ENCODE measurements at places on chromosomes 3 and 15. TPM values are rescaled to one million over a fixed set of nuclear protein-coding genes. Genes with fewer than 3 reads are reported as not detected.

GRCh38 chr3:42569593-42570142, 12.1 kb downstream of the SEC22C start:
- no peak for DNase-seq

GRCh38 chr3:138684396-138684795, 75.8 kb downstream of the FAIM start:
- no peak for DNase-seq

DNA sequence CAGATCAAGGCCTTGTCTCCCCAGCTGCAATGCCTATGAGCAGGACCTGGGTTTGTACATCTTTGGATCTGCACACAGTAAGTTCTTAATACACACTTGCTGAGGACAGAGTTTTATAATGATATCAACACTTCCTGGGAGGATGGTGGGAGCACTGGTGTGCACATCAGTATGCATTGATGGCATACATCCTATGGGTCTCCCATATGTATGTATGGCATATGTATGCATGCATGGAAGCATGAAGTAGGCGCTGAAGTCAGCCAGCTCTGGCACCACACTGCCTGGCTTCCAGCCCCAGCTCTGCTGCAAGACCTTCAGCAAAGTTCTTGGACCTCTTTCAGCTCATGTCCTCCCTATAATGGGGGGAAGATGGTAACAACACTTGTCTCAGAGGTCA, 68.2 kb downstream of the MYLK start:
- no peak for DNase-seq

DNA sequence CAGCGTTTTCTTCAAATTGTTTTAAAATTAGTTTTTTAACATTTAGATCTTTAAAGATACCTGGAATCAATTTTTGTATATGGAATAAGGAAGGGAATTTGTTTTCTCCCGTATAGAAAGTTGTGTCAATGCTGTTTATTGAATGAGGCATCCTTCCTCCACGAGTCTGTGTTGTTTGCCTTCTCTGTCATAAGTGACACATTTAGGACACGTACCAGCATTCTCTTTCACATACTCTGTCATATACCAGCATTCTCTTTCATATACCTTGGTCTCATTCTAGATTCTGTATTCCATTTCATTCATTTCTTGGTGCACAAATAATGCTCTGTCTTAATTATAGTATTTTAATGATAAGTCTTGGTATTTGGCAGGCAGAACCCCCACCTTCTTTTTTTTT, 10.3 kb downstream of the ATP11B start:
- no peak for DNase-seq

- no peak for DNase-seq
Measured at GRCh38 chr3:134378384-134378783, 4.1 kb upstream of the AMOTL2 start.

CPN2 gene
- not detected for polyA plus RNA-seq

RTP1 gene
- not detected for polyA plus RNA-seq
